ENCODE measurements at places on chromosomes 3 and 15.

GRCh38 chr3:308597-309321 is 112.2 kb downstream of the CHL1 start:
- no peaks in the 10 kb centered on the region for H3K27me3 ChIP-seq
- no peaks in the 10 kb centered on the region for H3K36me3 ChIP-seq
- no peaks in the 10 kb centered on the region for H3K4me1 ChIP-seq
- H3K27ac ChIP-seq, result no peak overlapping the region
- H3K4me3 ChIP-seq, result no peak overlapping the region
- DNase-seq, result no peak

- no peak overlapping the region for H3K4me3 ChIP-seq
- H3K4me1 ChIP-seq, result peaks cover 8% of the 10 kb centered on the region
- no peaks in the 10 kb centered on the region for H3K27me3 ChIP-seq
- no peak for DNase-seq
- no peak overlapping the region for H3K27ac ChIP-seq
Observed at GRCh38 chr15:43086551-43086950, 19.3 kb downstream of the UBR1 start.

DNA sequence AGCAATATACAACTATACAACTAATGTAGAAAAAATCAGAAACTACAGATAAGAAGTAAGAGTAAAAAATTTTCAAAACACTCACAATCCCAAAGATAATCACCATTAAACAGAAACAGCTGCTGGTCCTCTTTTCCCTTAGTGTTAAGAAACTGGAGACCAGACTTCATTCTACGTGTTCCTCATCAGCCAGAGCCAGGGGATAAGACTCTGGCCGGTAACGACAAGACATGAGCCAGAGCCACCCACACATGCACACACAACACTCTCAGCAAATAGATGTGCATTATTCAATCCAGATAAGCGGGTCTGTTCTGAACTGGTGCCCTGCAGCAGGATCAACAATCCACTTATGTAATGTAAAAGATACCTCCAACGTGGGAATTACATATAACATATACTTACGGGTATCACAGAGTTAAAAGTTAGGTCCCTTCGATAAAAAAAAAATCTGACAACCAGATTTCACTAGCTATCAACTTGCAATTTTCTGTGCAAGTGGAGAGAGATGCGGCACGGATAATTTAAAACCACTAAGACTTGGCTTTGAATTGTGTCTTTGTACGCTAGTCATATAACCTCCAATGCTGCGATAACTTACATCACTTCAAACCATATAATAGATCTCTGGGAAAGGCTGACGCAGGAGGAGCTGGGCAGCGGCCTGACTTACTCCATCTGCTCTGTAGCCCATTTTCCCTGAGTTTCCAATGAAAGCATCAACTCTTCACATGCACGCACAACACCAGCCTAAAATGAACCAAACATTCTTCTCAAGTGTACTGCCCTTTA is 17.8 kb downstream of the PRICKLE2 start:
- peak; percentile 65 for DNase-seq
- no peaks in the 10 kb centered on the region for H3K36me3 ChIP-seq
- H3K4me3 ChIP-seq, result no peak overlapping the region
- H3K4me1 ChIP-seq, result peaks cover 13% of the 10 kb centered on the region

DNA sequence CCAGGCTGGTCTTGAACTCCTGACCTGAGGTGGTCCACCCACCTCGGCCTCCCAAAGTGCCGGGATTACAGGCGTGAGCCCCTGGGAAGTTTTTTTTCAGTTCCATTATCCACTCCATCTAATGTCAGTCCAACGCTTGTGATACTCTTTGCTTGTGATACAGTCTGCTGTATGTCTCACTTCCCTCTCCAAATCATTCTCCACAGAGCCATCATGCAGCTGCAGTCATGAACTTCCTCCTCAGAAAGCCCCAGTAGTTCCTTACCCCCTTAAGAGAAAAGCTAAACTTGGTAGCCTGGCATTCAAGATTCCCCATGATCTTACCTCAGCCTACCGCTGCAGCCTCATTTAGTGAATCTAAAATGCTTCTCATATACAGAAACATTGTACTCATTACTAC is 2.3 kb downstream of the ARPC4 start:
- H3K4me3 ChIP-seq, result no peak overlapping the region
- H3K36me3 ChIP-seq, result peaks cover 30% of the 10 kb centered on the region
- peaks cover 5% of the 10 kb centered on the region for H3K4me1 ChIP-seq
- DNase-seq, result no peak
- no peak overlapping the region for H3K27ac ChIP-seq

GRCh38 chr15:27454281-27455075 is 483.5 kb downstream of the GABRG3 start:
- no peak overlapping the region for H3K4me3 ChIP-seq
- no peaks in the 10 kb centered on the region for H3K36me3 ChIP-seq
- H3K27ac ChIP-seq, result no peak overlapping the region
- no peaks in the 10 kb centered on the region for H3K27me3 ChIP-seq
- no peaks in the 10 kb centered on the region for H3K4me1 ChIP-seq

GRCh38 chr3:99681512-99681911 is 43.1 kb downstream of the COL8A1 start:
- no peak for DNase-seq
- H3K4me3 ChIP-seq, result no peak overlapping the region
- no peak overlapping the region for H3K27ac ChIP-seq
- no peaks in the 10 kb centered on the region for H3K36me3 ChIP-seq
- no peaks in the 10 kb centered on the region for H3K27me3 ChIP-seq
- peaks cover 12% of the 10 kb centered on the region for H3K4me1 ChIP-seq

GRCh38 chr15:36601497-36601932 is 22.1 kb downstream of the CDIN1 start:
- H3K27ac ChIP-seq, result peak overlapping the region; percentile 59
- peaks cover under 1% of the 10 kb centered on the region for H3K4me1 ChIP-seq
- H3K36me3 ChIP-seq, result no peaks in the 10 kb centered on the region
- no peak overlapping the region for H3K4me3 ChIP-seq
- no peaks in the 10 kb centered on the region for H3K27me3 ChIP-seq

DNA sequence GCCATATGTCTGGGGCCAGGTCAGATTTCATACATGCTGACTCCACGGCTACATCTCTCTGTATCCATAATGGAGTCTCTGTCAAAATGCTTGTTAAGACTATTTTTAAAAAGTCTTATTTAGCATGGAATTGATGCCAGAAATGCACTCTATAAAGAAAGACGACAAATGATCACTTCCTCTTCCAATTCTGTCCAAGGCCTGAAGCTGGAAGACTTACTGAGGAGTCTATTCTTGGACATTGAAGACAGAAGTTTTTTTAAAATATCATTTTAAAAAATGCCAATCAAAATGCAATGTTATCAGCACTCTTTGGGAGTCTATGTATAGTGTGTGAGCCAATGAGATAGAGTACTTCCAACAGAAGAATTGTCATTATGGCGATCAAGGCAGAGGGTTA is 27.9 kb upstream of the NMNAT3 start:
- no peak overlapping the region for H3K27ac ChIP-seq
- no peaks in the 10 kb centered on the region for H3K4me1 ChIP-seq
- no peak for DNase-seq
- H3K4me3 ChIP-seq, result no peak overlapping the region

- H3K4me3 ChIP-seq, result no peak overlapping the region
- DNase-seq, result no peak
- H3K36me3 ChIP-seq, result no peaks in the 10 kb centered on the region
- H3K27me3 ChIP-seq, result no peaks in the 10 kb centered on the region
- no peaks in the 10 kb centered on the region for H3K4me1 ChIP-seq
- H3K27ac ChIP-seq, result no peak overlapping the region
Observed at GRCh38 chr3:109440353-109440752, 103.0 kb upstream of the DPPA4 start.

DNA sequence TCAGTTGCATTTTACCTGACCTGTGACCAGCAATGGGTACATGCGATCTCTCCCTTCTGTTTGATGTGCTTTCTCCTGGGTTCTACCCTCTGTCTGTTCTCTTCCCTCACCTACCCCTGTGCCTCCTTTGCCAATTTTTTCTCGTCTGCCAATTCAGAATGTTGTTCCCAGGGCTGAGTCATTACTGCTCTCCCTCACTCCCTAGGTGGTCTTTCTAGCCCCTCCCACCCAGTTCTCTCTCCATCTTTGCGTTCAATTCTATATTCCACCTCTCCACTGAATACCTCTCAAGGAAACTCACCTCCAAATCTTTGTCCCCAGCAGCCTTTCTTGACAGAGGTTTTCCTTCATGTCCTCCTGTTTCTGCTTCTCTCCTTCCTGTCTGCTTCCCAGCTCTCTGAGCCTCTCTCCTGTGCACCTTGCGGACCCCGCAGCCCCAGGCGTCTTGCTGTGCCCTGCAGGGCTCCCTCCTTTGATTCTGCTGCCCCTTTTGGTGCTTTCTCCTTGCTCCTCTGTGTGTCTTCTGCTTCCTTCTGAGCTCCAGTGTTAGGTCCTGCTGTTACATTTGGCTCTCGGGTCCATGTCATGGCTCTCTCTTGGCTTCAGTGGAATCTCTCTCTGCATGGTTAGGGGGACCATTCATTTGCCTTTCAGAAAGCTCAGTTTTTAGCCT is 398.2 kb upstream of the TPM1 start:
- no peak overlapping the region for H3K27ac ChIP-seq
- H3K4me3 ChIP-seq, result no peak overlapping the region
- peaks cover 8% of the 10 kb centered on the region for H3K4me1 ChIP-seq
- H3K27me3 ChIP-seq, result no peaks in the 10 kb centered on the region
- no peak for DNase-seq

DNA sequence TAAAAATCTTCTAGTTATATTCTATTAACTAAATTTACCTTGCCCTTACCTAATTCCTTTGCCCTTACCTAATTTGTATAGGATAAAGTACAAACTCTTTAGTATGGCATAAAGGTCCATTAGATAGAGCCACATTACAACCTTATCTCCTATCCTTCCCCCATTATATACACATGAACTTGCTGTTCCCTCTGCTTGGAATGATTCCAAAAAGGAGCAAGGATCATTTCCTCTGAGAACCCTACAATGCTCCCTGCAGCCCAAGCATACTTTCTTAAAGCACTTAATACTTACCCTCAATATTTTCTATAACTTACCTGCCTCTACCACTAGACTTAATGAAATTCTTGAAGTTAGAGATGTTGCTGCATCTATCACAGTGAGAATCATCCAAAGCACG is 118.9 kb upstream of the CCDC54 start:
- H3K27ac ChIP-seq, result no peak overlapping the region
- H3K4me1 ChIP-seq, result no peaks in the 10 kb centered on the region
- H3K36me3 ChIP-seq, result no peaks in the 10 kb centered on the region
- H3K27me3 ChIP-seq, result no peaks in the 10 kb centered on the region

DNA sequence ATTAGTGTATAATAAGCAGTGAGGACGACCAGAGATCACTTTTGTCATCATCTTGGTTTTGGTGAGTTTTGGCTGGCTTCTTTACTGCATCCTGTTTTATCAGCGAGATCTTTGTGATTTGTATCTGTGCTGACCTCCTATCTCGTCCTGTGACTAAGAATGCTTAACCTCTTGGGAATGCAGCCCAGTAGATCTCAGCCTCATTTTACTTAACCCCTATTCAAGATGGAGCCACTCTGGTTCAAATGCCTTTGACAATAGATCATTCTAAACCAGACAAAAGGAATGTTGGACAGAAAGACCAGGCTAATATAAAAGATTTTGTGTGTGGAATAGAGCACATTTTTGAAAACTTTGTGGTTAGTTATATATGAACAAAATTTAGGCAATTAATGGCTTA is 618.5 kb upstream of the BCHE start:
- no peaks in the 10 kb centered on the region for H3K27me3 ChIP-seq
- no peaks in the 10 kb centered on the region for H3K36me3 ChIP-seq
- H3K4me1 ChIP-seq, result no peaks in the 10 kb centered on the region
- no peak for DNase-seq
- H3K27ac ChIP-seq, result no peak overlapping the region

DNA sequence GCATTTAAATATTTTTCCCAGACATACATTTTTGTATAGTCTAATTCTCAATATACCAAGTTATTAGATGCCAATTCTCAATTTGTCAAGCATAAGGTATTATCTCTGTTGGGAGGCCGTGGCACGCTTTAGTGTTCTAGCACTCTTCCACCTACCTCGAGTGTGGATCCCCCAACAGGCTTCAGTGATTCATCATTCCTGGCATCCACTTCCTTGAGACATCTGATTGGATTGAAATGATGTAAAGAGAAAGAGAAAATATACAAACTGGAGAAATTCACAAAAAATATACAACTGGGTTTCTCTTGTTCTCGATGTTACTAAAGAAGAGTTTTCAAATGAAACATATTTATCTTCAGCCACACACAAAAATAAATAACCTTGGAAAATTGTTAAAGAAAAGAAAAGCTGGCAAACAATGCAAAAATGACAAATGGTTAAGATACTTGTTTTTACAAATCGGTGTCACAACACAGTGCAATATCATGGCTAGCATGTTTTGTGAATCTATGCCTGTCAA is 218.0 kb upstream of the CDIN1 start:
- H3K36me3 ChIP-seq, result no peaks in the 10 kb centered on the region
- no peaks in the 10 kb centered on the region for H3K27me3 ChIP-seq
- H3K27ac ChIP-seq, result no peak overlapping the region
- no peak for DNase-seq
- no peak overlapping the region for H3K4me3 ChIP-seq
- H3K4me1 ChIP-seq, result peaks cover 6% of the 10 kb centered on the region

- H3K27me3 ChIP-seq, result peaks cover 20% of the 10 kb centered on the region
- peaks cover 36% of the 10 kb centered on the region for H3K4me1 ChIP-seq
- no peak overlapping the region for H3K4me3 ChIP-seq
- H3K27ac ChIP-seq, result no peak overlapping the region
- no peaks in the 10 kb centered on the region for H3K36me3 ChIP-seq
Observed at GRCh38 chr3:171462224-171462623, 2.0 kb upstream of the TNIK start.

- no peaks in the 10 kb centered on the region for H3K4me1 ChIP-seq
- no peak overlapping the region for H3K4me3 ChIP-seq
- H3K27ac ChIP-seq, result no peak overlapping the region
- H3K36me3 ChIP-seq, result no peaks in the 10 kb centered on the region
- no peaks in the 10 kb centered on the region for H3K27me3 ChIP-seq
Observed at GRCh38 chr15:91282486-91282885, 182.4 kb downstream of the SV2B start.
